ENCODE measurements at places on chromosomes 7 and 10.

- H3K4me1 ChIP-seq, result peaks cover 27% of the 10 kb centered on the region
- H3K36me3 ChIP-seq, result no peaks in the 10 kb centered on the region
- peak overlapping the region; percentile 54 for H3K4me3 ChIP-seq
- H3K27ac ChIP-seq, result peak overlapping the region; percentile 83
Observed at GRCh38 chr10:33005322-33006301, 47.6 kb upstream of the ITGB1 start.

DNA sequence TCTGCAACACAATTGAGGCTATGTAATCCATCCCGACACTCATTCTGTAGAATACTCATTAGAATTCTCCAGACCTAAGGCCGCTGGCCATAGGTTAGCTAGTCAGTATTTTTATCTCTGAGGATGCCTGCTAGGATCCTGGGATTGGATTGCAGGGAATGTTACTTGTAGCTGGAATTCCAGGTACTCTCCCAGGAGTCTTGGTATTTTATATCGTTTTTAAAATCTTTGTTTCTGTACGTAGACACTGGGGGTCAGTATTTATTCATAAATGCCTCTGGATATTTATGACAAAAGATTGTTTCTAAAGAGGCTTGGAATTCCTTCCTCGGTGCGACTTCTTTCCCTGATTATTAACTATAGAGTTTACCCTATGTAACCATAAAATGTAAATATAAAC is 40.1 kb downstream of the BPGM start:
- peaks cover 36% of the 10 kb centered on the region for H3K4me1 ChIP-seq
- H3K27me3 ChIP-seq, result no peaks in the 10 kb centered on the region
- peak overlapping the region; percentile 6 for H3K27ac ChIP-seq
- no peaks in the 10 kb centered on the region for H3K36me3 ChIP-seq

- H3K4me1 ChIP-seq, result no peaks in the 10 kb centered on the region
- H3K27me3 ChIP-seq, result no peaks in the 10 kb centered on the region
- H3K4me3 ChIP-seq, result no peak overlapping the region
- H3K36me3 ChIP-seq, result no peaks in the 10 kb centered on the region
- no peak overlapping the region for H3K27ac ChIP-seq
Observed at GRCh38 chr10:124174071-124174566, 80.7 kb upstream of the CHST15 start.

DNA sequence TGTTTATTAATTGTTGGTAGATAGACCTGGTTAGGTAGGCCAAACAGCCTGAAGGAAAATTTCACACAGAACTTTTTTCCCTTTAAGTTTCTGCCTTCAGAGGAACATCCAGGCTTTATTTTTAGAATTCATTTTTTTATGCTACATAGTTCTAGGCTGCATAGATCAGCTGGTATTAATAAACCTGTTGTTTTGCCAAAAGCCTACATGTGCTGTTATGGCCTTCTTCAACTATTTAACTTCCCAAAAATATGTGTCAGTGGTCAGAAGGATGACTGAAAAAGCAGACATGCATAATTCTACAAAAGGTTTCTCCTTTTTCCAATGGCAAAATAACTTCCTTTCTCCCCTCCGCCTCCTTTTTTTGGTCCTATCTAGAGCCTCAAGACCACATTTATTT is 303.0 kb upstream of the DKK1 start:
- DNase-seq, result no peak
- no peaks in the 10 kb centered on the region for H3K36me3 ChIP-seq
- no peaks in the 10 kb centered on the region for H3K4me1 ChIP-seq
- no peak overlapping the region for H3K27ac ChIP-seq
- no peak overlapping the region for H3K4me3 ChIP-seq

DNA sequence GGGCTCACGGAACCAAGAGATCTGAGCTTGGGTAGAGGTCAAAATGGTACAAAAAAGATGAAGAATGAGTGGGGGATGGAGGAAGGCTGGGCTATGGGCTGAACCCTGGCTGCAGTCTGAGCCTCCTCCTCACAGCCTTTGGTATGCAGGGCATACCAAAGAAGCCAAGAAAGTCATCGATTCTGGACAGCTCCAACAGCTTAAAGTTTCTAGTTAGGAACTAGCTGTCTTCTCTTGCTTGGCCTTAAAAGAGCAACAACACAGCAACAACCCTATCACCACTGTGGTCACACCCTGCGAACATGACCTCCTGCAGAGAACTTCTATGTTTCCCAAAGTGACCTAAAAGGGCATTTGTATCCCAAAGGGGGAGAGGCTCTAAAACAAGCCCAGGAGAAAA is 126.1 kb upstream of the EFCAB10 start:
- no peaks in the 10 kb centered on the region for H3K4me1 ChIP-seq
- H3K27ac ChIP-seq, result peak overlapping the region; percentile 41
- DNase-seq, result no peak
- H3K4me3 ChIP-seq, result no peak overlapping the region
- H3K27me3 ChIP-seq, result no peaks in the 10 kb centered on the region

DNA sequence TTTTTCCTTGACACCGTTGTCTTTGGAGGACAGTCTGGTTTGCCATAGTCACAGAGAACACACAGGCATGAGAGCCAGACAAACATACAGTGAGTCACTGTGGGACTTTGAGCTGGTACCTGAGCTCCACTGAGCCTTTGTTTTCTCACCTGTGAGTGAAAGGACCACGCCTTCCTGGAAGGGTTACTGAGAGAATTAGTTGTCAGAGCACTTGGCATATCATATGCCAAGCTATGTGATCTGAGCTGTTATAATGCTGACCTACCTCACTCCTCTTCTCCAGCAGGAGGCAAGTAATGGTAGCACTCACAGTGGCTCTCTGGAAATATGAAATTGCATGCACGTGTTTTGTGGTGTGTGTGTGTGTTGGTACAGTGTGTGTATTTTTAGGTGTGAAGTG is 59.7 kb downstream of the CXCL12 start:
- DNase-seq, result no peak
- no peak overlapping the region for H3K27ac ChIP-seq
- no peak overlapping the region for H3K4me3 ChIP-seq
- H3K36me3 ChIP-seq, result no peaks in the 10 kb centered on the region
- H3K27me3 ChIP-seq, result no peaks in the 10 kb centered on the region
- H3K4me1 ChIP-seq, result peaks cover 17% of the 10 kb centered on the region

DNA sequence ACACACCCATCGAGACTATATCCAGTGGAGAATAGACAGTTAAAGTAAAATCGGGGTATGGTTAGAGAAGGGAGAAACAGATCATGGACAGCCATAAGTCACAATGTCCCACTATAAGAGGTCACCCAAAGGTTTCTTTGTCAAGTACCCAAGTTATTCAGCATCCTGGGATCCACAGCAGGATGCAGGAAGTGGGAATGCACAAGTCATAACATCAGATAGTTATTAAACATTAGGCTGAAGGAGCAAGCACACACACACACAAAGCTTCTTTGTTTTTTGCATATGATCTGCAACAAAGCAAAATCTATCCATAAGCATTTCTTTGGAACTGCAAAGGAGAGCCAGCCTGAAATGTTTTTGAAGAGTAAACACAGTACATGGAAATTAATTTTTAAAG is 111.6 kb downstream of the NOC3L start:
- H3K27ac ChIP-seq, result no peak overlapping the region
- no peak for DNase-seq
- H3K27me3 ChIP-seq, result no peaks in the 10 kb centered on the region
- no peaks in the 10 kb centered on the region for H3K4me1 ChIP-seq

DNA sequence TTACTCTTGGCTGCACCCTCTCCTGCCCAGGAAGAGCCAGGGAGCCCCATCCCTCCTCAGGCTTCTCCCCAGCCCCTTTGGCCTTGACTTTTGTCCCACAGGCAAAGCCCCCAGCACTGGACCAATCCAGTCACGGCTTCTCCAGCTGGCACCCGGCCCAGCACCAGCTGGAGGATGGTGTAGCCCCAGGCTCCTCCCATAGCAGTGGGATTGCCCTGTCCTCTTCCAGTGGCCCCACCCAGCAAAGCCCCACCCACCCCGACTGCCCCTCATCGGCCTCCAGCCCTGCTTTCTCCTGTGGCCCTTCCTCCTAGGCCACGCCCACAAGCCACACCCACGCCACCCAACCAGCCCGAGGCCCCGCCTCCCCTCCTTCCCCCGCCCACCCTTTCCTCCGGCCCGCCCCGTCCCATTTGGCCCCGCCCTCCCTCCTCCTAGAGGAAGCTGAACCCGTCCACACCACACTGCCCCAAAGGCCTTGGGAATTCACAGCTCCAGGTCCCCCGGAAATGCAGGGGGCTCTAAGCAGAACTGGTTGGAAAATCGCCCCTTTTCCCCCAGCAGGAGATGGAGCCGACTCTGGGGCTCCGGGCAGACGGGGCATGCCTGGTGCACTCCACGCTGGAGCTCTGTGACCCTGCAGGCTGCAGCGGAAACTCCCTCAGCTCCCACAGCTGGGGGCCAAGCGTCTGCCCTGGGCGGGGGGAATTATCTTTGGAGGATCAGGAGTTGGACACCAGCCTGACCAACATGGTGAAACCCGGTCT is 25.2 kb downstream of the GET4 start:
- no peaks in the 10 kb centered on the region for H3K27me3 ChIP-seq
- no peak overlapping the region for H3K27ac ChIP-seq
- DNase-seq, result peak; percentile 85
